RWPE2 (cell line): ENCODE measurements at places on chromosomes 4 and X.

DNA sequence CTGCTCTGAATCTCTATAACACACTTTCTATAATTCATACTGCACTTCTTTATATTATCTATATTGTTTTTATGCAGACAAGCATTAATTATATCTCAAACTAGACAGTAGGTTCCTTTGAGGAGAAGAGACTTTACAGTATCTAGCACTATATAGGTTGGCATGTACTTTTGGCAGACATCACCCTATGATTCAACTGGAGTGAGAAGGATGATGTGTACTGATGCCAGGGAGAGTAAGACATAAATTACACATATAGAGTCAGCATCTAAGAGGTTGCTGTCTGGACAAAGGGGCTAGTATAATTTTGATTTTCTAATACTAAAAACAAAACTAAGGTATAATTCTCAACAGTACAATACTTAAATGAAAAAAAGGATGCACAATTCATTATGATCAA lies 5.1 kb upstream of the RBM41 start:
- DNase-seq: no peak

DNA sequence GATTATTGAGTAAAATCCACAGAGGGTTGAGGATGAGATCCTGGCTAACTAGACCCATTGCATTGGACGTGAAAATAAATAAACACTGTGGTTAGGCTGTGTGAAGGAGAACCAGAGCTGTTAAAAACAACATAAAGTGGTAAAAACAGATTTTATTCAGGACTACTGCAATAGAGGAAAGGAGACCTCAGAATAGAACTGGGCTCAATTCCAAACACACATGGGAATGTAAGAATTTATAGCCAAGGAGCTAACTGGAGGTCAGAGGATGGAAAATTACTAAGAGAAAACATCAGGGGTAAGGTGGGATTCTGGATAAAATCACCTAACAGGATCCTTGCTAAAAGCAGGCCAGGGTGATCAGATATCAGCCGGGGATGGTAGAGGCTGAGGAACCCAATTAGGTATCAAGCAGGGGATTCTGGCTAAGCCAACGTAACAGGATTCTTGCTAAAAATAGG lies 112.4 kb downstream of the RNF150 start:
- no peak for DNase-seq

- no peak for DNase-seq
These were observed 11.3 kb downstream of the SHOX start for GRCh38 chrX:641671-642435.

GRCh38 chr4:100566396-100566795 lies 48.6 kb upstream of the EMCN start:
- no peak for DNase-seq

DNA sequence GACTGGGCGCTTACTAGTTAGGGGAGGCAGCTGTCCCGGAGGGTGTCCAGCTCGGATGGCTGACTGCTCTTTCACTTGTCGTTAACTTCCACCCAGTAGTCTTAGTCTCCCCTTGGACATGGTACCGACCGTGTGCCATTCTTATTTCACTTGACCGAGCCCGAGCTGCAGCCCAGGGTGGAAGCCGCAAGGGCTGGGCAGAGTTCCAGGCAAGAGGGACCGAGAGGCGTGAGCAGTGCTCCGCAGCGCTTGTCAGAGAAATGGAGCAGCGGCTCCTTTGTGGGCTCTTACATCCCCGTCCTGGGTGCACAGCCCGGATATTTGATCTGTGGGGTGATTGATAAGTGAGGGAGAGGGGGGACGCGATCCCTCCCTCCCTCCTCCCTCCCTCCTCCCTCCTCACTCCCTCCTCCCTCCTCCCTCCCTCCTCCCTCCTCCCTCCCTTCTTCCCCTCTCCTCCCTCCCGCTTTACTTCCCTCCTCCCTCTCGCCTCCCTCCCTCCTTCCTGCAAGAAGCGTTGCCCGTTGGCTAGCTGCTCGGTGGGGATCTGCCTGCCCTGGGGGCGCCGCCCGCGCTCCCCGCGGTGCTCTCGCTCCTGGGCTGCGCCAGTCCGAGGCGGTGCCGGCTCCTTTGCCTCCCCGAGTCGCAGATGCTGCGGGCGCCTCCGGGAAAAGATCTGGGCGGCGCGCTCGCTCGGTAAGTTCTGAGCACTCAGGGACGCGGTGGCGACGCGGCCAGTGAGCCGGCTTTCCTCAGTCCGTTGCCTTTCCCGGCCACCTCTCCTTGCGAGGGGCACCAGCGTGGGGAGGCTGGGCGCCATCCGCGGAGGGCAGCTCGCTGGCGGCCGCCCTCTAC lies at the start of gene SLITRK2:
Gene SLITRK2, plus strand, starts transcription at position 499 of the 855 bp plus-strand sequence. CDS start 4,597 bp downstream, outside the sequence.
- DNase-seq: no peak

DNA sequence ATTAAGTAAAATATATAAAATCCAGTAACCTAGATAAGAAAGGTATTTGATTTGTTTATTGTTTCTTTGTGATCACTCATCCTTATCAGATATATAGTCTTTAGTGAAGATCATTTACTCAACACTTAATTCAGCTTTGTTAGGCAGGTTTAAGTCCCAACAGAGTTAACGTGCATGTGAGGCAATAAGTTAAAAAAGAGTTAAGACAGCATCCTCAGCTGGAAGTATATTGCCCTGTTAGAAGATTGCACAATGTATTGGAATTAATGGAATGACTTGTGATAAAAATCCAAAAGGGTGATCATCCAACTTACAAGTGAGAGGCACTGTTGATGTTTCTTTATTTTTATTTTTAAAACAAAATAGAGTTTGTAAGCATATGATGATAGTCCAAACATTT lies 1162.1 kb downstream of the RAPGEF2 start:
- DNase-seq: no peak

GRCh38 chr4:82138374-82138773 lies 235.4 kb downstream of the HNRNPD start:
- no peak for DNase-seq

DNA sequence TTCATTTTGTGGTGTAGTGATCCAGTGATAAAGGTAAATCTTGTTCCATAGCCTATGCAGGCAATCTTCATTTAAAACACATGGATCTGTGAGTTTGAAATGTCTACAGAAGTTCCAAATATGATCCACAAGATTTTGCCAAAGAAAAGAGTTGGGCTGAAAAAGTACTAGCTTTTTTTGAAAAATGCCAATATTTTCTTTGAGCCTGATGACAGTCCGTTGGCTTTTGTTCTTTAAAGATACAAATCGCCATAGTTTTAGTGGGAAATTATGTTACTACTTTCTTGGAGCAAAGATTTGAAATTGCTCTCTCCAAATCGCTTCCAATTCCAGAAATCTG lies 71.5 kb downstream of the HPGD start:
- DNase-seq: no peak

DNA sequence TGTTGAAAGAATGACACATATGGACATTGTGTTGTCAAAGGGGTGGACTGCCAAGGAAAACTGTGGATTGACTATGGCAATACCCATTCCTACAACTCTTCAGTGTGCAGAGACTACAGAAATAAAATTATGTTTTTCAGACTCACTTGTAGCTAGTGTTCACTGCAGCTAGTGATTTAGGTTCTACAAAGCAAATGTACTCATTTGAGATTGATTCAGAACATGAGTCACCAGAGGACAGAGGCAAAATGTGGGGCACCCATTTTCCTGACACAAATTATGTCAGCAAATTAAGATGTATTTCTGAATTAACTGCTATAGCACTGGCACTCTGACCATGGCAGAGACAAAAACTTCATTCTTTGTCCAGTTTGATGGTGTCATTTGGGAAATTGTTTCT lies 40.7 kb downstream of the SPCS3 start:
- no peak for DNase-seq

GRCh38 chrX:118603981-118604380 lies 108.4 kb downstream of the DOCK11 start:
- DNase-seq: no peak

DNA sequence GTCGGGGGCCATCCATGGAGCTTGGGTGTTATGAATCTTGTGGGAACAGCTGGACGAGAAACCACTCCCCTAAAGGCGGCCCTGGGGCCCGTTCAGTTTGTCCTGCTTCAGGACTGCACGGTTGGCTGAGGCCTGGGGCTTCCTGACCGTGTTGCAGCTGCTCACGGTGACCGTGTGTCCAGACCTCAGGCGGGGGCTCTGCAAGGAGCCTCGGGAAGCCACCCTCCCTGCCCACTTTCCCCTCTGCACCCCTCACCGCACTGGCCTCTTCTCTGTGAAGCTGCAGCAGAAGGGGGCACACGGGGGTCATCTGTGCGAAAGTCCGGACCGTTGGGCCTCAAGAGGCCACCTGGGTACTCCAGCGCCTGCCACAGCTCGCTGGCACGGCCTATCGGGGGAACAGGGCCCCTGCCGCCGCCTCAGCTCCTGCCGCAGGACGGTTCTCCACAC lies 29.4 kb downstream of the UVSSA start:
- DNase-seq: peak; percentile 61

- no peak for DNase-seq
These were observed 76.4 kb upstream of the UCP1 start for GRCh38 chr4:140645196-140645595.

GRCh38 chrX:46953137-46953527 lies 40.9 kb downstream of the JADE3 start:
- no peak for DNase-seq

GRCh38 chrX:17160975-17161374 lies 214.0 kb upstream of the NHS start:
- DNase-seq: no peak

- no peak for DNase-seq
These were observed 921.7 kb upstream of the EPHA5 start for GRCh38 chr4:66591968-66592367.

DNA sequence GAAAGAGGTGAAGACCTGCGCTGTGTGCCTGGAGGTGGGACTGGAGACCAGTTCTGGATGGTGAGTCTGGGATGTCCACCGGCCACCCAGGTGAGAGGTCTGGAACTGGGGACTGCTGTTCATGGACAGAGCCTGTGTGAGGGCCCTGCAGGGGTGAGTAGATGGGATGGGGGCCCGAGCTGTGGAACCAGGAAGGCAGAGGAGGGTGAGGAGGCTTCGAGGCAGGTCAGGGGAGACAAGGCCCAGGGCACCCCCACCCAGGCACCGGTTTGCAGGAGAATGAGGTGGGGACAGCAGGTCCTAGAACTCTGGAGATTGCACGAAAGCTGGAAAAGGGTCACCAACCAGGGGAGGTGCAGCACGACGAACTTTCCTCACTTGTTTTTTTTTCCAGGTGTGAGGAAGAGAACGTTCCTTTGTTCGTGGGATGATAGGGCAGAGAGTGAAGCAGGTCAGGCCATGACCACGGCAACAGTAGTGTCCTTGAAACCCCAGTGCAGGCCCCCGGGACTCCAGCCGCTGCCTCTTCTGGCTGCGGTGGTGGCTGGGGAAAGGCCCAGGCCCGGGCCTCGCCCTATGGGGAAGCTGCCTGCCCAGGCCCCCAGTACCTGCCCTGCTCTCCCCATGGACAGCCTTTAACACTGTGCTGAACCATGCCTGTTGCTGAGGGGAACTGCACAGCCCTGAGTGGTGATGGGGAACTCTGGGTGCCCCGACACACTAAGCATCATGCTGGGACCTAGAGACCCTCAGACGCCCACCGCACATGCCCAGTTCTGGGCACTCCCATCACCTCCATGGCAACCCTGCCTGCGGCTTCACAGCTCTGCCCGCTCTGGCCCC lies 22.9 kb downstream of the TNIP2 start:
- peak; percentile 50 for DNase-seq

DNA sequence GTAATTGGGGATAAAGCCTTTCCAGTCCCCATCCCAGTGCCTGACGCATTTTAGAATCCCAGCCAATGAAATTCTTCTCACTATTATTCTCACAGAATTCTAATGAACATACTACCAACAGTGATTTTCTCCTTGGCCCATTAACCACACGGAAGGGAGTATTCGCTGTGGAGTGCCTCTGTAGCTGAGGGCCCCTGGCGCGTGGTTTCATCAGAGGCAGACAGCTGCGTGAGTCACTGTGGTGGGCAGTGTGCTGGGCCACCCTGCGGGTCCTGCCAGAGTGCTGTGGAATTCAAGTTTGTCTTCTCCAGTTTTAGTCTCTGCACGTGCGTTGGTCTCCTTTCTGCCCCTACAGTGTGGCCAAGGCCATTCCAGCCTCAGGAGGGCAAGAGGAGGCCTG lies 335.4 kb upstream of the FAT1 start:
- DNase-seq: no peak

DNA sequence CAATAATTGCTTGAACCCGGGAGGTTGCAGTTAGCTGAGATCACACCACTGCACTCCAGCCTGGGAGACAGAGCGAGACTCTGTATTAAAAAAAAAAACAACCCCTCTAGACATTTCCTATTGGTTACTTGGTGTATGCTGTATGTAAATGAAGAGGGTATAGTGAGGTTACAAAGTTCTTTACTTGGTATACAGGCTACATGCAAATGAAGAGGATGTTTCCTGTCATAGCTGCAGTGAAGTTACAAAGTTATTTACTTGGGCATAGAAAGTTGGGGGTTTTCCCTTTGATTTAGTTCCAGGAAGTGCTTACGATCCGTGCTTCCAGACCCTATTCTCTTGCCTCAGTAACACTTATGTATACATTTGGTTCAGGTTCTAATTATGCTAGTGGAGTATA lies 38.4 kb upstream of the CLNK start:
- no peak for DNase-seq

- no peak for DNase-seq
These were observed 4.7 kb downstream of the STOX2 start for GRCh38 chr4:183909801-183910200.

DNA sequence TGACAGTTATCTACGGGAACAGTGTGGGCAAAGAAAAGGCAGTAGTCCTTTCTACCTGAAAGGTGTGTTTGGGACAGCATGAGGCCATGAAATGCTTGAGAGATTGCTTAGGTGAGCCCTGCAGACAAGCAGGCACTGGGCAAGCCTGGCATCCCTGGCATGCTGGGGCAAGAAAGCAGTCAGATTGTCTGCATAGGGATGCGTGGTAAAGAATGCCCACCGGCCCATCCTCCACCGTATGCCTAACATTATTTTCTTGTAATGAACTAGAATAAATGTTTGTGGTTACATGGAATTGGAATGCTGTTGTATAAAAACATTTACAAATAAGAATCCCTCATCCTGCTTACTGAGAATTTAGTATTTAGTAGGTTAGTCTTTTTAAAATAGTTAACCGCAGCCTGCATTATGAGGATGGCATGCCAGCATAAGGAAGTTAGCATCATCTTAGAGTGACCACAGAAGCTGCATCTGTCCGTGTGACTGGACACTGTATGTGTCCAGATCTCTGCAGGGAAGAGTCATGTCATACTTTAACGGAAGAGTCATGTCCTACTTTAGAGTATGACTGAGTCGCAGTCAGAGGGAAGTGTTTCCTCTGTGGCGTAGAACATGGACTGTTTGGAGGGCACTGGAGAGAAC lies 18.9 kb downstream of the ZBTB49 start:
- DNase-seq: no peak

DNA sequence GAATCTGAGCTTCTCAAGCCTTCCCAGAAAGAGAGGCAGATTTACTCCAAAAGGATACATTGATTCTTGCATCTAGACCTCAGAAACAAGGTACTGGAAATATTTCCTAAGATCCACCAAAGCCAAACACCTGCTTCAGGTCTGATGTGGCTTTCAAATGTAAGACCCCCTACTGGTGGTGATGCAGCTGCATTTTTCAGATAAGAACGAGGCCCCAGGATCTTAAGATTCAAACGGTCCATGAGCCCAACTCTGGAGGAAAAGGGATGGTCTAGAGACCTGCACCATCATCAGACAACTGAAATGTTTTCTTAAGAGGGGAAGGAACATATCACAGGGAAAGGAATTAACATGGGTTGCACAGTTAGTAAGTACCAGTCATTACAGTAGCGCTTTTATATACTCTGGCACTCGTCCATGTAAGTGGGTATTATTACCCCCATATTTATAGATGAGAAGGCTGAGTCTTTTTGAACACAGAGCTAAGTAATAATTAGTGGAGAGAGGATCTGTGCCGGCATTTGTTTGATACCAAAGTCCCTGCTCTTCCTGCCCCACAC lies 73.7 kb downstream of the LEF1 start:
- no peak for DNase-seq

- DNase-seq: no peak
These were observed 55.9 kb upstream of the IL15 start for GRCh38 chr4:141580523-141580922.
